Erythroblast (primary cell): ENCODE measurements at places on chromosomes 7 and 10.

DNA sequence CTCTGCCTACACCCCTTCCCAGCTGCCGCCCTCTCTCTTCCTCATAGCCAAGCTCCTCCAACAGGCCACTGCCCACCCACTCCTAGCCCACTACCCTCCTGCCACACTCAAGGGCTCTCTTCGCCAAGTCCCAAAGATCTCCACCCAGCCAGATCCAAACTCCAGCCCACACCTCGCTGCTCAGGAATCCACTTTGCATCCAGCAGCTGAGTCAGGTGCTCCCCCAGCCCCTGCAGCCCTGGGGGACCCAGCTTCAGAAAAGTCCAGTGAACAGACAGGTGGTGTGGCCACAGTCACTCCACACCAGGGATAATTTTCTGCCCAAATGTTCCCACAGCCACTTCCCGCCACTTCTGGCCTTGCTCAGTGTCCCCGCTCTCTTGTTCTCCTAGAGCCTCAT lies 10.9 kb downstream of the OGDHL start:
- no peak for DNase-seq

DNA sequence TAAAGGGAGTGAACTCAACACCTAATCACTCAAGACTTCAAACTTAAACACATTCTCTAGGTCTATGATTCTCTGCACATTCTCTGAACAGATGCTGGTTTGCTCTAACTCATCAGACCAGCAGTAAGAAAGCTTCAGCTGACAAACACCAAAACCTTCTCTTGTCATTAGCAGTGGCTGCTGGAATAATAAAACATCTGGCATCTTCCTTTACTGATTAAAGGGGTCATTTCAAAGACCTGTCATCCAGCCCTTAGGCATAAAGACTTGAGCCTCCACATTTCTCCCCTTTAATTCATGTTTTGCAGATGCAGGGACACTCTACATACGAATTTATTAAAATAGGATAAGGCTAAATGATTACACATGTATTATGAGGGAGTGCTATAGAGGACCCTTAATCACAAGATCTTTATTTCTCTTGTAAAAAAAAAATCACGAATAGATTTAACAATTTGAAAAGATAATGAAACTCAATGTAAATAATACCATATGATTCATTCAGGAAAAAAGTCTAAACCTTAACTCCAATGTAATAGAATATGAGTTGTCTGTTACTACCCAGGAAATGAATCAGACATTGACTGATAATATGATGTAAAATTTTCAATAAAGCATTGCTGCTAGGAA lies 152.4 kb upstream of the GNAI1 start:
- DNase-seq, result no peak

- DNase-seq, result no peak
These were observed 128.4 kb upstream of the TCF7L2 start for GRCh38 chr10:112821663-112822062.

DNA sequence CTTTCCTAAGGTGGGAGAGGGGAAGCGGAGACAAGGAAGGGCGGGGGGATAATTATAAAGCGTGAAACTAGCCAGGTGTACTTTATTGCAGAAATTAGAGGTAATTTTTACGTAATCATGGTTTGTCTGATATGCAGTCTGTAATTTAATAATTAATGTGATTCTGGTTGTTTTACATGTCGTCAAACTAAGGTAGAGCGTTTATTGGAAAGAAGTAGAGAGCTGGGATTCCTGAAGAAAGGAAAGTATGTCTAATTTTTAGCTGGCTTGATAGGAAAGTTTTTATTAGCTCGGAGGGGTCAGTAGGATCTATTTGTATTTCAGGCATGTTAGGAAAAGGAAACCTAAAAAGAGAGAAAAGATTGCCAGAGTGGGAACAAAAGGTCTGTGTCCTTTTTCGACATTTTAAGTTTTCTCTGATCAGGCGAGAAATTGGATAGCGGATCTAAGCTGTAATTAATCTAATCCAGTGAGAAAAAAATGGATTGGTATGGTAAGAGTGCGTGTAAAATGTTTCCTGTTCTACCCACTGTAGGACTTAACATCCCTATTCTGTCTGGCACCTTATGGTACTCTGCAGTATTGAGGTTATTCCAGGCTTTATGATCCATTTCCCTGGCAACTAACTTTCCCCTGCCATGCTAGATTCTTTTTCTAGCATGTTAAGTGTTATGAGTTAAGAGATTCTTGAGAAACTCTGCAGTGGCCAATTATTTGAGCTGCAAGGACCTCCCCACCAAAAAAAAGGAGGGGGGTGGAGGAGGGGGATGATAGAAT lies 1.4 kb downstream of the CELF2 start:
- no peak for DNase-seq

- DNase-seq, result no peak
These were observed 101.7 kb upstream of the IL6 start for GRCh38 chr7:22625251-22625650.

DNA sequence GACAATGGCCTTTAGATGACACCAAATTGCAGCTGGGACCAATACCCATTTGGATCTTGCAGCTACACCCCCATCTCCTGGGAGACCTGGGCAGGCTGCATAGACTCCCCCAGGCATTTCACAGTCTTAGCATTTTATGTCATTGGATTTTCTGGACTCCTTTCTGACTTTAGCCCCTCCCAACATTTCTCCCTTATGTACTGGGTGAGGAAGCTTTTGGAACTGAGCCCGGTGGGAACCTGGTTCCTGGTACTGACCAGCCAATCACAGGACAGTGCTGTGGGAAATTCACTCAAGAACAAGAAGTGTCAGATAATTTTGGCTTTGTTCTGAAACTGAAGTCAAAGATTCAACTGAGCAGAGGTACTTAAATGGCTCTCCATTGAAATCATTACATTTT lies 177.7 kb downstream of the ACTR3B start:
- no peak for DNase-seq

GRCh38 chr10:59276919-59277318 lies 85.4 kb downstream of the FAM13C start:
- DNase-seq, result no peak

- no peak for DNase-seq
These were observed 399.8 kb downstream of the HTR7 start for GRCh38 chr10:90458054-90458453.

- no peak for DNase-seq
These were observed 440.3 kb downstream of the POM121L12 start for GRCh38 chr7:53475776-53476175.

- DNase-seq, result peak; percentile 36
These were observed 58.0 kb downstream of the PDSS1 start for GRCh38 chr10:26755443-26755903.

DNA sequence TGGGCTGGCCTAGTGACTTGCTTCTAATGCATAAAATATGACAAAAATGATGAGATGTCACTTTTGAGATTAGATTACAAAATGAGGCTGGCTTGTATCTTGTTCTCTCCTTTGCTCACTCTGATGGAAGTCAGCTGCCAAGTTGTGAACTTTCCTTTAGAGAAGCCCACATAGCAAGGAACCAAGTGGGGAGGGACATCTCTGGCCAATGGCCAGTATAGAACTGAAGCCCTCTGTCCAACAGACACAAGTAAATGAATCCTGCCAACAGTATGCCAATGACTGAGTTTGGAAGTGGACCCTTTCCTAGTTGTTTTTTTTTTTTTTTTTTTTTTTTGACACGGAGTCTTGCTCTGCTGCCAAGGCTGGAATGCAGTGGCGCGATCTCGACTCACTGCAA lies 3.3 kb downstream of the ZC3HC1 start:
- peak; percentile 30 for DNase-seq

DNA sequence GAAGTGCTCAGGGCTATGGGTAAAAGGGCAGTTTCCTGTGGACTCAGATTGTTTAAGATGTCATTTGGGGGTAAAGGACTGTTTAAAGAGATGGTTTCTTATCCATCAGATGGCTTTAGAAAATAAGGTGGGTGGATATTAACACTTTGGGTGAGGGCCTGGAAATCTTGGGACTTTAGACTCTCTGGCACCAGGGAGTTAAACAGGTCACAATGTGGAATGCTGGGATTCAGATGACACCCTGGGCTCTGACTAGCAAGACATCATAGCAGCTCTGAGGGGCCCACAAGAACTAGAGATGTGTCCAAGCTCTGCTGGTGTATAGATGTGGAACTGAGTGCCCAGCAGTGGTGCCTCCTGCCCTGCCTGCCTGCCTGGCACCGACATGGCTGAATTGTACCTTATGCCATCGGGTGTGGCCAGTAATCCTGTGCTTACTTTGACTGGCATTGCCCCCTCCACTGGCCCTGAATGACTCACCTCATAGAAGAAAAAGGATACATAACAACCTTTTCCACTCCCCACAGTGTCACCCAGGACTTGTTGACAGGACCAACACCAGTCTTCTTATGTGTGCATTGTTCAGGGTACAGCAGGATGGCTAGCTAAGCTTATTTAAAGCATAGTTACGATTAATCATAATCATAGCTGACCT lies 100.0 kb upstream of the PRR15 start:
- no peak for DNase-seq

DNA sequence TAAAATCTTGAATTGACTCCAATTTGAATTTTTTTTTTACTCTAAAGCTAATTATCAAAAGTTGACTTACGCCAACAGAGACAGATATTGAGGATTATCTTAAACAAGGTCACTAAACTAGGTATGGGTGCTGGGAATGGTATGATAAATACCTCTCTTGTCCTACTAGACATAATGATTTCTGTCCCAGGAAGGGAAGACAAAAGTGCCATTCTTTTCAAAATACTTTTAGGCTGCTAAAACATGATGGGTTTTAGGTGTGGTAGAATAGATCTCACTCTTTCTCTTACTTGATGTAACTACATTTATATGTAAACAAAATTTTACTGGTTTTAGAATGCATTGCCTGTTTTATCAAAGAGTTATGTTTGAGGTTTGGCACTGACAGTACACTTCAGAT lies 15.1 kb downstream of the TMEM60 start:
- peak; percentile 32 for DNase-seq

GRCh38 chr7:22296916-22297315 lies 60.0 kb downstream of the RAPGEF5 start:
- no peak for DNase-seq

- DNase-seq, result no peak
These were observed 79.2 kb upstream of the KCTD7 start for GRCh38 chr7:66549466-66549865.

GRCh38 chr7:30028749-30029635 lies 780 bp downstream of the PLEKHA8 start:
- peak; percentile 69 for DNase-seq

GRCh38 chr10:72104472-72105097 lies 16.2 kb upstream of the SPOCK2 start:
- DNase-seq, result no peak

- no peak for DNase-seq
These were observed 192.2 kb downstream of the CUX1 start for GRCh38 chr7:102009628-102010027.

GRCh38 chr7:150378115-150378852 lies 846 bp upstream of the ZNF775 start:
- peak; percentile 58 for DNase-seq

DNA sequence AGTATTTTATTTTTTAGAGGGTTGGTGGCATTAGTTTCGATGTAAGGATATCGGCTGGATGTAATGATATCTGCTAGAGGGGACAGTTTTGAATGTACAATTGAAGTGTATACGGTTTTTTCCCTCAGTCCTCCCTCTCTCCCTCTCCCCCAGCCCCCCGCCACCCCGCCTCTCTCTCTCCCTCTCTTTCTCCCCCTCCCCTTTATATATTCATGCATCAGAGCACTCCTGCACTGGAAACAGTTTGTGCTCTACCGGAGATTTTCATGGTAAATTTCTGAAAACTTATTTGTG lies 1.6 kb downstream of the GLCCI1 start:
- no peak for DNase-seq

GRCh38 chr7:157480371-157481050 lies 143.7 kb downstream of the DNAJB6 start:
- no peak for DNase-seq

DNA sequence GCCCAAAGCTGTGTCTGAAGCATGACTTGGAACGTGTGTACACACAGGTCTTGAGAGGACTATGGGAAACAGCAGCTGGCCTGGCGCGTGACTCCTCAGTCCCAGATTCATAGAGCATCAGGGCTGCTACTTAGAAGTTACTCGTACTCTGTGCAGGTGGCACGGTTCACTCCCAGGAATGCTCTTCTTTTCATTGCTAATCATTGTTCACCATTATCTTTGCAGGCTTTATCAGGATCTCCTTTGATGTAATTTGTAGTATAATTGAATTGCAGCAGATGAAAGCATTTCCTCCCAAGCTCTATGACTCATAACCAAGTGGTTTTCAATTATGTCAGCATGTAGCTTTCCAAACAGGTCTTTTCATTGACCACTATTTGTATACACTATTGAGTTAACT lies 938.9 kb downstream of the NRG3 start:
- DNase-seq, result no peak

DNA sequence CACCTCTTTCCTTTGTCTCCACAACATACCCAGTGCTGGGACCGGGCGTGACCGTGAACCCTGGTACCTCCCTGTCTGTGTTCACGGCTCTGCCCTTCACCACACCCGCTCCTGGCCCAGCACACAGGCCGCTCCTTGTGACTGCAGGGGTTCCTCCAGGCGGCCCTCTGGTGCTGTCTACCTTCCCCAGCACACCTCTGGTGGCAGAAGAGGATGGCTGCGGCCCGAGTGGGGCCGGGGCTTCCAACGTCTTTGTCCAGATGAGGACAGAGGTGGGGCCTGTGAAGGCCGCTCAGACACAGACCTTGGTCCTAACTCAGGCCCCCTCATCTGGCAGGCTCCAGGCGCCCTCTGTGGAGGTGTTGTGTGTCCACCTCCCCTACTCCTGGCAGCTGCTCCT lies 55.4 kb upstream of the SGMS1 start:
- no peak for DNase-seq

GRCh38 chr7:285731-286130 lies 4.2 kb upstream of the FOXL3 start:
- DNase-seq, result no peak

DNA sequence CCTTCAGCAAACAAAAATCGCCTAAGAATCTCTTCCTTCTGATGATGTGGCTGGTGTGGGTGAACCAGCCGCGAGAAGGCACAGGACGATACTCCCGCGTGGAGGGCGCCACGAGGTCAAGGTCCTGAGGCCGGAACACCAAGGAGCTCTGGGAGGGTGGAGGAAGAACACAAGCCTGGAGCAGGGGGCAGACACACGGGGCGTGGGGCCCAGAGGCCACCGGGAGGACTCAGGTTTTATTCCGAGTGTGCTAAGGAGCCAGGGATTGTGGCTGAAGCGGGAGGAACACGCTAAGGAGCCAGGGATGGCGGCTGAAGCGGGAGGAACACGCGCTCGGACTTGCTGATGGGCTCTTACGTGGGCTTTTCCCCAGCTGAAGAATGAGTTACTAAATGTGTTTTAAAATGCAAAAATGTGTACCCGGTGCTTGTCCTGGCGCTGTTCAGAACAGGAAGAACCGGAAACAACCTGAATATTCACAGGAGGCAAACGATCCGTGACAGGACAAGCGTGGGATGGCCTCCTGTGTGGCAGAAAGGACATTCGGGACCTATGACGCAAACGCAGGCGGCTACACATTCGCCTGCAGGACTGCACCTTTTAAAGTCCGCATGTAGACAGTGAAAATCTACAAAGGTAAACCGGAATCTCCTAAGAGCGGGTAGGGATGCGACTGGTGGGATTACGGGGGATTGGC lies 64.0 kb downstream of the MAD1L1 start:
- DNase-seq, result no peak

- DNase-seq, result peak; percentile 24
These were observed 98.1 kb downstream of the PARD3 start for GRCh38 chr10:34716958-34717357.
